ENCODE measurements at places on chromosomes 16 and 17.

DNA sequence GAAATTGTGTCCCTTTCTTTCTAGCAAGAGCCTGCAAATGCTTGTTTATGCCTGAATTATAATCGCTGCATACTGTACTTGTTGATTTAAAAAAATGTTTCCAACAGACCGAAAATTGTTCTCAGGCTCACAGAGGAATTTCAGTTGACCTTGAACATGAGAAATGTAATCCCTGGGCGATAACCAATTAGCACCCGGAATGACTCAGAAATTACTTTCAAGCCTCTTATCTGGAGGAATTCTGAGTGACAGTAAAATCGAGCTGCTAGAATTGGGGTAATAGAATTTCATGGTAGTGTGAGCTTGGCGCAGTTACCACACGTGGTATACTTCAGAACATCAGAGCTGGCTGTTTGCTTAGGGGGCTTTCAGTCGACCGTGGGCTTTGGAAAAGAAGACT lies 139.1 kb upstream of the CACNG3 start:
- no peak for DNase-seq

GRCh38 chr16:75288596-75289120 lies 37.2 kb upstream of the BCAR1 start:
- peak; percentile 85 for DNase-seq

DNA sequence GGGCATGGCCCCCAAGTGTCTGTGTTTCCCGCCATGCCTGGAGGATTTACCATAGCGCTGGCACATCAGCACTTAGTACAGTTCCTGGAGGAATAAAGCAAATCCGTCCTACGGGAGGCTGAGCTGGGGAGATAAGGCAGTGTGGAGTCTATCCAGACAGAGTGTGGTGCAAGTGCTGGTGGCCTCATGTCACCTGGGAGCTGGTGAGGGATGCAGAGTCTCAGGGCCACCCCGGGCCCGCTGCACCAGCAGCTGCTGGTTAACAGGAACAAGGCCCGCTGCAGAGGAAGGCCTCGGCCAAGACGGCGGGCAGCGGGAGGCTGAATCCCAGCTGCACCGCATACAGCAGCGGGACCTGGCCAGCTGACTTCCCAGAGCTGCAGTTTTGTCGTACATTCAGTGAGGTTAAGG lies 57.3 kb upstream of the CDC42EP4 start:
- DNase-seq: no peak

- no peak for DNase-seq
These were observed 32.5 kb upstream of the ARHGAP44 start for GRCh38 chr17:12756786-12757185.

DNA sequence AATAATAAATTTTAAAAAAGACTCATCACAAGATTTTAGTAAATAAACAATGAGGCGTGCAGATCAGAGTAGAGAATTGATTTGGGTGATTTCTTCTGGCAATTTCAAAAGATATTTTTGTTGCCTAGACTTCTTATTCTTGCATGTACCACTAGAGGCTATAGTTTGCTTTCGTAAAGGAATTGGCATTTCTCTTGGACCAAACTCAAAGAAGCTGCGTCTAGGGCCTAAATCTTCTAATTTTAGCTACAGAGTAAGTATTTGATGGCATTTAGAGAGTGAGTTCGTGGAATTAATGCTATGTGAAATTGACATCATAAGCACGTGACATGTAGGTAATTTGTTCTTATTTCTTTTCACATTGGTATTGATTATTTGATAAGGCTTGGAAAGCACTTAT lies 24.4 kb upstream of the ABCC11 start:
- DNase-seq: no peak

GRCh38 chr17:74410001-74410443 lies 21.9 kb upstream of the GPRC5C start:
- DNase-seq: no peak

DNA sequence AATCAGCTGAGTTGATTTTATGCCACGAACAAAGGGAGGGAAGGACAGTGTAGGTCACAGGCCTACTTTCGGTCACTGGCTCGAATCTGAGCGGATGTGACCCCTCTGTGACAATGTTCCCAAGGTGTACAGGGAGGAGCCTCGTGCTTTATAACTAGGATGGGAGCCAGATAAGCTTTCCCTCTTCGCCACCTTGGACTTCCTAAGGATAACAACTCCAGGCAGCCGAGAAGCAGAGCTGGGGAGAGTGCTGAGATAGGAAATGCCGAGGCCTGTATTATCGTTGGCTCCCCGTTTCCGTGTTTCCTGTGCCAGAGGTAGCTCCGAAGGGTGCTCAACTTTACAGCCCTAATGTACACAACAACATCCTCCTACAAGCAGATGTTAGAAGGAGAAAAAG lies 217.8 kb upstream of the IRX3 start:
- no peak for DNase-seq
